ENCODE measurements at places on chromosomes 11 and 22.

DNA sequence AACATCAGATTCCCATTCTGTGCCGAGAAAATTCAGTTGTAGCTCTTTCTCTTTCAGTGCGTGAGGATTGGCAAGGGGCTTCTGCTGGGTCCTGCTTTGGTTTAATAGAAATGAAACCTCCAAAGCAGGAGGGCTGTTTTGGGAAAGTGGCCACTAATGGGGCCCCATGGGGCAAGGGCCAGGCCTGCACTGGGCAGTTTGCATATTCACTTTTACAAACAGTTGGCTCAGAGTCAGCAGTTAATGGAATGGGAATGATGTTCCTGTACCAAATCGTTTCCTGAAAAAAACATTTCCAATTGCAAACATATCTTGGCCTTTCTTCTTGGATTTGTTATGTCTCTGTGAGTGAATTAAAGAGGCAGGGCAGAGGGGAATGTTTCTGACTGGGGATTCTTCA lies 92.1 kb downstream of the PARVA start:
- no peak for DNase-seq

DNA sequence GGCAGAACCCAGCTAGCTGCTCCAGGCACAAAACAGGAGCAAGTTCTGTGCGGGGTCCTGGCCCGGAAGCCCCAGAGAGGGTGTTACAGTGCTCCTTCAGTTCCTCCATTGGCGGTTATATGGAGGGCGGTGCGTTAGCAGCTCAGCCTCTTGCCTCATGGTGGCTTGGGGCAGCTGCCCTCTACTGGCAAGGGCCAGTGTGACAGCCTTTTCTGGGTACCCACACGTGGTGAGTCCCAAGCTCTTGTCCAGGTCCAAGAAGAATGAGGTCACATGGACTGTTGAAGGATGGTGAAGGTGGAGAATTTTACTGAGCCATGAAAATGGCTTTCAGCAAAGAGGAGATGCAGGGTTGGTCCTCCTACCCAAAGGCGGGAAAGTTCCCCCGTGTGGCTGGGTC lies 100.5 kb downstream of the WT1 start:
- peak; percentile 18 for DNase-seq

DNA sequence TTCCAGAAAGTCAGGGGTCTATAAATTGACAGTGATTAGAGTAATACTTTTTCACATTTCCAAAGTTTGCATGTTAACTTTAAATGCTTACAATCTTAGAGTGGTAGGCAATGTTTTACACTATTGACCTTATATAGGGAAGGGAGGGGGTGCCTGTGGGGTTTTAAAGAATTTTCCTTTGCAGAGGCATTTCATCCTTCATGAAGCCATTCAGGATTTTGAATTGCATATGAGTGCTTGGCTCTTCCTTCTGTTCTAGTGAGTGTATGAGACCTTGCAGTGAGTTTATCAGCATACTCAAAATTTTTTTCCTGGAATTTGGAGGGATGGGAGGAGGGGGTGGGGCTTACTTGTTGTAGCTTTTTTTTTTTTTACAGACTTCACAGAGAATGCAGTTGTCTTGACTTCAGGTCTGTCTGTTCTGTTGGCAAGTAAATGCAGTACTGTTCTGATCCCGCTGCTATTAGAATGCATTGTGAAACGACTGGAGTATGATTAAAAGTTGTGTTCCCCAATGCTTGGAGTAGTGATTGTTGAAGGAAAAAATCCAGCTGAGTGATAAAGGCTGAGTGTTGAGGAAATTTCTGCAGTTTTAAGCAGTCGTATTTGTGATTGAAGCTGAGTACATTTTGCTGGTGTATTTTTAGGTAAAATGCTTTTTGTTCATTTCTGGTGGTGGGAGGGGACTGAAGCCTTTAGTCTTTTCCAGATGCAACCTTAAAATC lies 5.3 kb downstream of the MALAT1 start:
- no peak for DNase-seq

GRCh38 chr11:71501071-71501985 lies 25.7 kb upstream of the KRTAP5-7 start:
- no peak for DNase-seq

GRCh38 chr22:16774911-16775500 lies 50.2 kb downstream of the XKR3 start:
- DNase-seq = no peak

GRCh38 chr11:63917692-63918506 lies 935 bp upstream of the RCOR2 start:
- DNase-seq = peak; percentile 59

DNA sequence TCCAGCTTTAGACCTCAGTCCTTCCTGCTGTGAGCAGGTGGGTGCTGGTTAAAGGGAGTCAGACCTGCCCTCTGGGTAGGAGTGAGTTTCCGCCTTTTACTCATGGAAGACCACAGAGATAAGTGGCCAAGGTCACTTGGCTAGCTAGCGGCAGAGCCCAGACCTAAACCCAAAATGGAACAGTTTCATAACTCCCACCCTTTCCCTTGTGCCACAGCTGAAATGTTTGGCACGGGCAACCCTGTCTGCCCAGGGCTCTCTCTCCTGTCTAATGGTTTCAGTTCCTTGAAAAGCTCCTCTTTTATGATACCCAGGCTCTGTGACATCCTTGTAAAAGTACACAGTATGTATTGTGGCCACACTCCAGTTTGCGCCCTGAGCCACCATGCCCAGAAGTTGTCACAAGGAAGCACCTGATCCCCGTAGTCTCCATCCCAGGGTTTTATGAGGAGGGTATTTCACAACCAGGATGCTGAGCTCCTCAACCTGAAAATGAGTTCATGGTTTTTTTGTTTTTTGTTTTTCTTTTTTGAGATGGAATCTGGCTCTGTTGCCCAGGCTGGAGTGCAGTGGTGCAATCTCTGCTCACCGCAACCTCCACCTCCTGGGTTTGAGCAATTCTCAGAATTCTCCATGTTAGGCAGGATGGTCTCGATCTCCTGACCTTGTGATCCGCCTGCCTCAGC lies 5.1 kb downstream of the MB start:
- no peak for DNase-seq

DNA sequence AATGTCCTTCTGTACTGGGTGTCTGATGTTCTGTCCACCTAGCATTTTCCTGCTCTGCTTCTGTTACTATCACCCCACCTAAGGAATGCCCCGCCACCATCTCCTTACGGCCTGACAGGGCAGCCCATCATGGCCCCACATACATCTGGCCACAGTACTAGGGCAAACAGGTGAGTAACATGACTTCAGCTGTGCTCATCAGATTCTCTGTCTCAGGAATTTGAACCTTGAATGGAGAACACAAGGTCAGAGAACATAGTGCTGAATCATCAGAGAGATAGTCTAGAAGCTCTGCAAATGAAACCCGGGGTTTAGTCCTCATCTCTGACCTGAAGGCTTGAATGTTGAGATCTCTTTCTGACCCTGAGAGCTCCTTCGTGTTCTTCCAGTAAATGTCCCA lies 32.4 kb downstream of the ZC3H12C start:
- no peak for DNase-seq

DNA sequence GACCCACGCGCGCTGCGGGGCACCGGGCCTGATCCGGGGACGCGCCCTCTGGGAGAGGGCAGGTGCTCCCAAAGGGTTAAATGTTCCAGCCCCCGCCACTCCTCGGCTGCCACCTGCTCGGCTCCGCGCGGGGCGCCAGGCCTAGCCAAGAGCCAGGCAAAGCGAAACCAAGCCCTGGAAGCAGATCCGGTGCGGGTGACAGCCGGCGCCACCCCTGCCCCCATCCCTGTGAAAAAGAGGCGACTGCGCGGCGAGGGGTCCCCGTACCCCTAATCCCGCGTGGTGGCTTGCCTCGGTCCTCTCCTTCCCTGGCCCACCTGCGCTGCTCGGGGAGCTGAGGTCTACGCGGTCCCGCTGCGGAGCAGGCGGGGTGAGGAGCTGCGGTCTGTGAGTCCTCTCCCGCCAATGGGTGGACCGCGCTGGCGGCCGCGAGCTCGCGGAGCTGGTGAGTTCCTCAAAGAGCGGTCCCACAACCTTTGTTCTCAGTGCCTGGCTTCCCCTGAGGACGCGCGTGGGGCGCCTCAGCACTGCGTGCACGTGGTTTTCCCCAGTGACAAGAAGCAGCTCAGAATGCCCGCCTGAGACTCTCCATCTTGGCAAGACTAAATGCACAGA lies at the start of gene ME3:
TSS of gene ME3 (minus strand) at position 610 of the 615 bp plus-strand sequence.
- DNase-seq = no peak

DNA sequence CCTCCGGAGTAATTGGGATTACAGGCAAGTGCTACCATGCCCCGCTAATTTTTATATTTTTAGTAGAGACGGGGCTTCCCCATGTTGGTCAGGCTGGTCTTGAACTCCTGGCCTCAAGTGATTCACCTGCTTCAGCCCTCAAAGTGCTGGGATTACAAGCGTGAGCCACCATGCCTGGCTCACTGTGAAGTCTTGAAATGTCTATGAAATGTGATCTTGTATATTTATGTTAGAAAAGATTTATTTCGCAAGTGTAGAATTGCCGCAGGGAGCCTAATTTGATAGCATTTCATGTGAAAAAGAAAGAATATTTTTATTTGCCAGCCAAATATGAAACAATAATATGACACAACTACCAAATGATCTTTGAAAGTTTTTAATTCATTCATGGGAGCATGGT lies 52.1 kb downstream of the GRAMD1B start:
- no peak for DNase-seq

- DNase-seq = no peak
Observed at GRCh38 chr11:6736495-6737121, 35.2 kb downstream of the OR2AG2 start.

DNA sequence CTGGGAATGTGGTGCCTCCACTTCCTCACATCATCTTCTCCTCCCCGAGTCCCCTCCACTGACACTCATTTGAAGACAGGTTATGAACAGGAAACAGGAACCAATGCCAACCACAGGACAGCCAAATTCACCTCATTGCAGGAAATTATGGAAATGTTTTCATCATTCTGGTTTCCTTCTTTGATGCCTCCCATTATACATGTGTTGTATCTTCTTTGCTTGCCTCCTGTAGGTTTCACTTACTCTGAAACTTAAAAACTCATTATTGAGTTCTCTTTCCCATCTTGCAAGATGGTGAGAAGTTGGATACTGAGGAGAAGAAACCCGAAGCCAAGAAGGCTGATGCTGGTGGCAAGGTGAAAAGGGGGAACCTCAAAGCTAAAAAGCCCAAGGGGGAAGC lies 108.5 kb downstream of the PHF21B start:
- DNase-seq = no peak

- DNase-seq = peak; percentile 76
Observed at GRCh38 chr11:66543263-66544107, 2.4 kb downstream of the ZDHHC24 start.

GRCh38 chr11:123062892-123063825 lies 1.2 kb upstream of the HSPA8 start:
- no peak for DNase-seq

GRCh38 chr11:102226702-102227490 lies 90.4 kb upstream of the BIRC3 start:
- no peak for DNase-seq

DNA sequence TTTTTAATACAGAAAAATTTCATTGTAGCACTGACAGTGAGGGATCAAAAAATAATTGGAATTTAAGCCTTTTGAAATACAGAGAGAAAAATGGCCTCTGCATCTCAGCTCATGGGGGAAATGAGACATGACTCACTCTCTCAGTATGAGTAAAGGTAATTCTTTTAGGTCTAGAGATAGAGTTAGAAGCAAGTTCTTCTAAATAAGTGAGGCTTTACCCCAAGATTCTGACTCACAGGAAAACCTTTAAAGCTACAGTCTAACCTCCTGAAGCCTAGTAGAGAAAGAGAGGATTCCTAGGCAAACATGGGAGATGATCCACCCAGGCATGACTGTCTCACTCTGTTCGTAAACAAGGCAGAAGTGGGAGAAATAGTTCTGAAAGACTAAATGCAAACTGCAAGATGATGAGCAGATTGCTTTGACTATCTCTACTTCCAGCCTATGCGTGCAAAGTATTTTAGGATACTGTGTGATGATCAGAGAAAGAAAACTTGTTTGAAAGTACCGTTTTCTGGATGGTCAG lies 1003.3 kb upstream of the CCDC90B start:
- DNase-seq = peak; percentile 60

- DNase-seq = peak; percentile 88
Observed at GRCh38 chr11:326842-327580, 6.4 kb upstream of the IFITM3 start.

DNA sequence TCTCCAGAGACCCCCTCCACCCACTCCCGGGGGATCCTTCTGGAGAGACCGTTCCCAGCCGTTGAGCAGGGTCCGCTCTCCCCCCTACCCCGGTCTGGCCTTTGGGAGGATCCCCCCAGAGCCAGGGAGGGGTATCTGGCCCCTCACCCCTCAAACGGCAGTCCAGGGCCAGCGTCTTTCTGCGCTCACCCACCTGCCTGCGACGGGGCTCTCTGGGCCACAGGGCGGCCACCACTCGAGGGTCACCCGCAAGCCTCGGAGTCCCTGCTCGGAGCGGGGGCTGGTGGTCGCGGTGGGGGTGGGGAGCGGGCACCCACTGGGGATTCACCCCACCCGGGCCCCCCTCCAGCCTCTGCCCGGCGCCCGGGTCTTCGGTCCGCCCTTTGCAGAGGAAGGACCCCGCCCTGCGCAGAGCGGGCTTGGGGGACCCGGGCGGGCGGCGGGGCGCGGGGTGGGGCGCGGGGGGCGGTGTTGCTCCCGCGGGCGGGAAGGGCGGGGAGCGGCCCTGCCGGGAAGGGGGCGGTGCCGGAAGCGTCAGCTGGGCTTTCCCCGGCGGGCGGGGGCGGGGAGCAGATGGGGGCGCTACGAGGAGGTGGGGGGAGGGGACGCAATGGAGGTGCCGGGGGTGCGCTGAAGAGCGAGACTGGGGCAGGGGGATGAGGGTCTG lies 16.6 kb downstream of the CRELD2 start:
- peak; percentile 81 for DNase-seq

DNA sequence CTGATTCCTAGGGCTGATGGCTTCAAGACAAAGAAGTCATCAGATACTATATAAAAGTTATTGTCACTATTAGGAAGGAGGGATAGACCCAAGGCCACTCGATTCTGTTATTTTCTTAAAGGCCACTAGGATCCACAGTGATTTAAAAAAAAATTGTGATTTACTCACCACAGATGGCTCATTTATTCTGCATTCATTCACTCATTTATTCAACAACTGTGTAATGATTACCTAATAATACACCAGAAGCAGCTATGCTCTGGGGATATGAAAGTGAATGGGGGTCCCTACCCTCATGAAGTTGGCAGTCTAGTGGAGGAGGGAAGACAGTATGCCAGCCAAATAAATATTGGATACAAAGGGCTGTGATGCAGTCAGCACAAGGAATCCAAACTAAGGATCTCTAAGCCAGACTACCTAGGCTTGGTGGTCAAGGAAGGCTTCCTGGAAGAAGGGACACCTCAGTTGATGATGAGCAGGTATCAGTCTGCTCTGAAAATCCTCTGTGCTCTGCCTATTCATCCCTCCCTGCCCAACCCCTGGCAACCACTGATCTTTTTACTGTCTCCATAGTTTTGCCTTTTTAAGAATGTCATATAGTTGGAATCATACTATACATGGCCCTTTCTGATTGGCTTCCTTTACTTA lies 110.5 kb downstream of the NAT10 start:
- DNase-seq = no peak

DNA sequence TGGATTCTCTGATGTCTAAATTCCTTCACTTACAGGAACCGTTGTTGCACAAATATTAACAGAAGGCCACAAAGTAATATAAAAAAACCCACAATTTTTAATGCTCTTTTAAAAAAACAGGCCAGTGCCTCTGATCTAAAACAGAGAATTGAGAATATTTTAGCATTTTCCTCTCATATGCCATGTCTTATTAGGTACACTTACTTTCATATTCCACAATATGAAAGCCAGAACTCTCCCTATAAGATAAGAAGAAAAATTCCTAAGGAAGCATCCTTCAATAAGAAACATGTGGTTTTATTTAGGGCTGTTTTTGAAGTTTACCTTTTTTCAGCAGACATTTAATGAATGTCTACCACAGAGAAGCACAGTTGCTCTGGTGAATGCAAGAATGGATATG lies 214.5 kb downstream of the FAT3 start:
- DNase-seq = no peak
